ENCODE measurements at places on chromosomes 7 and 10.
A peak's percentile ranks its signal among the peaks of the same experiment; 100 is the strongest.

- no peak for DNase-seq
These were observed 143.0 kb upstream of the BMPER start for GRCh38 chr7:33762151-33762910.

- peak; percentile 1 for DNase-seq
These were observed 81.0 kb upstream of the ITPRID1 start for GRCh38 chr7:31432836-31433340.

DNA sequence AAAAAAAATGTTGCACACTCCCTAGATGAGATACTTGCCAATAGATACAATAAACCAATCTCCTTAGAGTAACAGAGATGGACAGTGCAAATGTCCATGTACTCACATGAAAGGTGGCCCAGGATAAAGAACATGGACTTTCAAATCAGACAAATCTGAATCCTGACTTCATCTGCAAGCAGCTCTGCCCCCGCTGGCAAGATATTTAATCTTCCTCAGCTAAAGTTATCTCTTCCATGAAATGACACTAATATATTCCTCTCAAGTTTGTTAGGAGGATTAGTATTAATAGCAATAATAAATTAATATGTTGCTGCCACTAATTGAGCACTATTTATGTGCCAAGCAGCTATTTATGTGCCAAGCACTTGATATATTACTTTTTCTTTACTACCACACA is 148.6 kb upstream of the YAE1 start:
- DNase-seq, result no peak

GRCh38 chr10:24645784-24646183 is 77.9 kb downstream of the ARHGAP21 start:
- no peak for DNase-seq

DNA sequence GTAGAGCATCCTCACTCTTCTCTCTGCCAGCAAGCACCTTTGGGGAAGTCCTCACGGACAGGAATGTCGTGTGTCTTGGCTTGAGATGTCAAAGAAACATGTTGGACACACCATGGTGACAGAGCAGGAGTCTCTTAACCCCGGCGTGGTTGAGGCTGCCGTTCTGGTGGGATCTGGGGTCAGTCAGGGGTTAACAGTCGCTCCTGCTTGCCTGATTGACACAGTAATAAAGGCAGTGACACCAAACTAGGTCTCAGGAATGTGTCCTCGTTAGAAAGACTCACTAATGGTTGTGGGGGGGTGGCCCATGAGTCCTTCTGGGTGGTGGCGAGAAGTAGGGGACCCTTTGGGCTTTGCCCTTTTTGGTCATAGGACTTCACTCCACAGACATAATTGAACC is 69.0 kb downstream of the TCF7L2 start:
- DNase-seq, result no peak

GRCh38 chr10:112532189-112532588 is 85.2 kb downstream of the VTI1A start:
- peak; percentile 23 for DNase-seq

DNA sequence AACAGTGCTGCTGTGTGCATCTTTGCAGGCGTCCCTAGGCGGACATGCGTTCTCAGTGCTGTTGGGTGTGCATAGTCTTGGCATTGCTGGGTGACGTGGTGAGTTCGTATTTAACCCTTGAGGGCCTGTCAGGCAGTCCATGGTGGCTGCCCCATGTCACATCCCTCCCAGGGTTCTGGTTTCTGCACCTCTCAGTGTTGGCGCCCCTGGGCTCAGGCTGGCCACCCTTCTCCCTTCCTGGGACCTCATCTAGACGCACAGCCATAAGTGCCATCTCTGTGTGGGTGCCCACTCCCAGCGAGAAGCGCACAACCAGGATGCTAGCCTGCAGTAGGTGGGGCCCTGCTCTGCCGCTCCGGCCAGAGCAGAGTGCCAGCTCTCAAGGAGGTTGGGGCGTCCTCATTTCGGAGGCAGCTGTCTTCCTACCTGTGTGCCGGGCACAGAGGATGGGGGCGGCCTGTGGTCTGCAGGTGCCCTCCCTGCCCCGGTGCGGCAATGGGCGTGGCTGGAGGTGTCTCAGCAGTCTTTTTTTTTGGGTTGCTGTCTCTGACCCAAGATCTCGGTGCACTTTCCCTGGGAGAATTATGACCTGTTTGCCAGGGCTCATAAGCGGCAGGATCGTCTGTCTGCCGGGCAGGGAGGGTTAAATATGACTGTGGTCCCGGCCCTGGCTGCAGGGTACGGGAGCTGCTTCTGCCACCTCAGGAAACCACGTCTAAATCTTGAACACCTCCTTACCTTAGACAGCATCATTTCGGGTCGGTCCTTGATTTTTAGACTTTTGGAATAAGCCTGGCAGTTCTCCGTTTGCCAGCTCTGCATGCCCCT is 6.5 kb downstream of the INPP5A start:
- no peak for DNase-seq

Data from iris pigment epithelial cell (primary cell).